ENCODE measurements at places on chromosomes 16 and 17. TPM values are rescaled to one million over a fixed set of nuclear protein-coding genes. Genes with fewer than 3 reads are reported as not detected.

- no peak for DNase-seq
These were observed 17.0 kb downstream of the MPO start for GRCh38 chr17:58263773-58264172.

DNA sequence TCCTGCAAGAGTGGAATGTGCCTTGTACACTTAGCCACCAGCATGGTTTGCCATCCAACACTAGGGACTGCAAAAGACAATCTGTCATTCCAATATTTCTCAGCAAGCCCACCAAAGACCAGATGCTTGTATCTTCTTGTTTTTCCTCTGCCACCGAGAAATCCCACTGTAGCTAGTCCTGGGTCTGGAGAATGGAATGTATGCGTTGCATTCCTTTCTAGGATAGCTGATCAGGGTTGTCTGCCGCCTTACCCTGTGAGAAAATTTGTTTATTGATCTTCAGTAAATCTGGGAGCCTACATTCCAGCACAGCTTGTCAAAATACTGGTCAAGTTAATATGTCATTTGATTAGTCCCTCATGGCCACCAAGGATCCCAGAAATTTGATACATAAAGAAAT is 28.1 kb upstream of the ADAMTS18 start:
- DNase-seq, result no peak

GRCh38 chr17:14926526-14927122 is 338.5 kb downstream of the PMP22 start:
- no peak for DNase-seq

- no peak for DNase-seq
These were observed 9.9 kb downstream of the C16orf86 start for GRCh38 chr16:67676516-67676915.

GRCh38 chr17:78674595-78675315 is 97.6 kb upstream of the DNAH17 start:
- no peak for DNase-seq

DNA sequence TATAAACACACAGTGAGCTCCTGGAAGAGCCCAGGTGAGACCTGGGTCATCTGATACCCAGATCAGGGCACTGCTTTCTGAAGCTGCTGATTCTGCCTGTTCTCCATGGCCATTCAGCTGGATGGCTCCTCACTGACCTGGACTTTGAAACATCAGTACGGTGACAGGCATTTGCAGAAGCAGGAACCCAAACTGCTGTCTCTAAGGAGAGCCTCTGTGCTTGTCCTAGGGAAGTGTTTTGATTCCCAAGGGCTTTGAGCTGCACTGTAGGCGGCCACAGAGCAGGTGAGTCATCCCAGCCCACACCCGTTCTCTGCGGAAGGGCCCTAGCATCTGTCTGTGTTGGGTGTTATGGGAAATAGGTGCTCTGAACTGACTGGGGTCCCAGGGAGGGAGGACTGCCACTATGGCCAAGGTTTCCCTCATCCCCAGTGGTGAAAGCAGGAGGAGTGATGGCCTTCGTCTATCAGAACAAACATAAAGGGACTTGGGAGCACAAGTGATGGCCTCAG is 60.7 kb upstream of the ADCY9 start:
- no peak for DNase-seq

GRCh38 chr17:49016775-49017463 is 19.7 kb downstream of the IGF2BP1 start:
- DNase-seq, result no peak

DNA sequence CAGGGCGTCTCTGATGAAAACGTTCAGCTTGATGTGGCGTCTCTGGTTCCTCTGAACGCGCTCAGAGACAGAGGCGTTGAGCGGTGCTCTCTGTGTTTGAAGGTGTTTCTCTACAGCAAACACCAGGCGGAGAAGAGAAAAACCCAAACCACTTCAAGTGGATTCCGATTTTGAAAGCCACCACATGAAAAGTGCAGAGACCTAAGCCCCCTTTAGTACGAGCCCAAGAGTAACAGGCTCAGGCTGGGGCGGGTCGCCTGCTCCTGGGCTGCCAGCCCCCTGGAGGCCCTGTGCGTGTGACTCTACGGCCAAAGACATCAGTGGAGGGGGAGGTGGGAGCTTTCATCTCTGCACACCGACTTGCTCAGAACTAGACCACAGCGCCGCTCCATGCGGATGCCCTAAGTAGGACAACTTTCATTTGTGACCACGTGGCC is 328.4 kb downstream of the MAF start:
- no peak for DNase-seq

DNA sequence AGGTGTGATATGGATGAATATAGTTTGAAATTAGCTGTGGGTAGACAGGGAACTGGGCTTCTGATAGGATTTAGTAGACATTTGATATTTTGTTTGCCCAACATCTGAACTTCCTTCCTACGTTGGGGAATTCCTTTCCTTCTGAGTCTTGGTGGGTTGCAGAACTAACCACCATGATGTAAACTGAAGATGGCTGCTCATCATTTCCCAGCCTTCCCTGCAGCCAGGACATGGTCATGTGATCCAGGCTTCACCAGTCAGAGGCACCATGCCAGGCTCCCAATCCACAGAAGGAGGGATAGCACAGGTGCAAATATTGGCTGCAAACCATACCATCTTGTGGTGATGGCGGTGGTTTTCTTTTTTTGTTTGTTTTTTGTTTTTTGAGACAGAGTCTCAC is 57.4 kb downstream of the EMP2 start:
- no peak for DNase-seq

- DNase-seq, result no peak
These were observed 111.3 kb upstream of the CRHR1 start for GRCh38 chr17:45672792-45673191.

GRCh38 chr16:67199808-67200198 is 872 bp downstream of the ELMO3 start:
- DNase-seq, result no peak

SLC38A8 gene
- total RNA-seq, result not detected

GRCh38 chr17:60730273-60730672 is 52.6 kb downstream of the BCAS3 start:
- no peak for DNase-seq

- DNase-seq, result no peak
These were observed 280.2 kb upstream of the TOM1L1 start for GRCh38 chr17:54620399-54620978.

GRCh38 chr17:35981908-35982330 is 622 bp upstream of the CCL16 start:
- DNase-seq, result no peak

GRCh38 chr17:79000396-79001189 is 9.0 kb downstream of the CANT1 start:
- DNase-seq, result no peak

DNA sequence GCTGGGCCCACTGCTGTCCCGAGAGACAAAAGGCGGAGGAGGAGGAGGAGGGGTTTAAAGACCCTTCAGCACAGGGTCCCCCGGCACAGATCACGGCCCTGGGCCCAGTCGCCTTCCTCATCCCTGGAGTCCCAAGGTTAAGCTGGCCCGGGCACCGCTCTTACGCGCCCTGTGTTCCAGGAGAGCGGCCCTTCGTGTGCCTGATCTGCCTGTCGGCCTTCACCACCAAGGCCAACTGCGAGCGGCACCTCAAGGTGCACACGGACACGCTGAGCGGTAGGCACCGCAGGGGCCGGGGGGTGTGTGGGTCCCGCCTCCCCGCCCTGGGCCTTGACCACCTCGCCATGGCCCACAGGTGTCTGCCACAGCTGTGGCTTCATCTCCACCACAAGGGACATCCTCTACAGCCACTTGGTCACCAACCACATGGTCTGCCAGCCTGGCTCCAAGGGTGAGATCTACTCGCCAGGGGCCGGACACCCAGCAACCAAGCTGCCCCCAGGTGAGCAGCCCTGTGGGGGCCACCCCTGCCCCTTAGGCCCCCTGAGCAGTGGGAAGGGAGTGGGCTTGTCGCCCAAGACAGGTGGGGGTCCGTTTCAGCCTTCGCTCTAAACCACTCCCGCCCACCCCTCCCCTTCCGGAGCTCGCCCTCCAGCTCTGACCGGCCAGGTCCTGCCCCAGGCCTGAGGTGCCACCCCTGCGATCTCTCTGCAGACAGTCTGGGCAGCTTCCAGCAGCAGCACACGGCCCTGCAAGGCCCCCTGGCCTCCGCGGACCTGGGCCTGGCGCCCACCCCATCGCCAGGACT is 37.6 kb upstream of the ZC3H18 start:
- DNase-seq, result no peak

DNA sequence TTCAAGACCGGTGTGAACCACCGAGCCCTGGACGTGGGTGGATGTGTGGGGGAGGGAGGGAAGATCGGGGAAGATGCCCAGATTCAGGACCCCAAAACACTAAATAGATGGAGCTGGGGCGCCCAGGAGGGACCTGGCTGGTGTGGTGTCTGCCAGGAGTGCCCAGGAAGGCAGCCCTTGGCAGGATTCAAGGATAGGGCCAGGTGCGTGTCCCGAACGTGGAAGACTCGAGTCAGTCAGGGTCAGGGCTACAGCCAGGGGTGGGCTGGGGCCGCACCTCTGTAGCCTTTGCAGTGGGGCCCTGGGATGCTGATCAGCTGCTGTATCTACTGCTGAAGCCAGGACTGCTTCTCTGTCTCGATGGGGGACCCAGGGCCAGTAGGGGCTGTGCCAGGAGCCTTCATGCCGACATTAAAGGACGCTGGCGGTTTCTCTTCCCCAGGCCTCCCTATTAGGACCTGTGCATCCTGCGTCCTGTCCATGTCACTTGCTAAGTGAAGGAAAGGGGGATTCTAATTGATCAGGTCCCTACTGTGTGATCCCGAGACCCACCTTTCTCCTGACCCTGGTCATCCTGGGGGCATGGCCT is 13.1 kb downstream of the KDM8 start:
- no peak for DNase-seq

- no peak for DNase-seq
These were observed 38.9 kb upstream of the CREBBP start for GRCh38 chr16:3919413-3919812.

DNA sequence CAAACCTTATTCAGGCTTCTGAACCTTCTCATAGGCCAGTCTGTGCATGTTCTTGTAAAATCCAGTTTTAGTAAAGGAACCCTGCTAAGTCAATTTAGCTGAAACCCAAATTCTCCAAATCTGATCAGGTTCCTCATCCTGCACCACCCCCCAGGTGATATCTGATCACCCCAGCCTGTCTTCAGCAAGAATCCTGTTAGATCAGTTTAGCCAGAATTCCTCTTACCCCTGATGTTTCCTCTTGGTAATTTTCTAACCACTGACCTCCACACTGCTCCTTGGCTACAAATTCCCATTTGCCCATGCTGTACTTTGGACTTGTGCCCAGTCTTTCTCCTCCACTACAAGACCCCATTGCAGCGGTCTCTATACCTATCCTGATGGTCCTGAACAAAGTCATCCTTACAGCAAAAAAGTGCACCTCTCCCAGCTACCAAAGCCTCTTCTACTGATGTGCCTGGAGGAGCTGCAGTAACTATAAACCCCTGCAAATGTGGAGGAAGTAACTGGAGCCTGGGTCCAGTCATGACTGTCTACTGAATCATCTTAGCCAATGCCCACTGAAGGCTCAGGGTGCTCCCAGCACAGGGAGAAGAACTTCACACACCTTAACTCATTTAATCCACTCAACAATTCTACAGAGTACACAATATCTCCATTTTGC is 23.8 kb downstream of the TEX14 start:
- no peak for DNase-seq

- no peak for DNase-seq
These were observed 8.2 kb downstream of the TBX21 start for GRCh38 chr17:47741109-47741792.

- DNase-seq, result no peak
These were observed 36.0 kb downstream of the NUP93 start for GRCh38 chr16:56765949-56766348.

GRCh38 chr16:74760007-74760767 is 14.4 kb downstream of the FA2H start:
- DNase-seq, result no peak

GRCh38 chr17:61425682-61426481 is 26.2 kb downstream of the TBX2 start:
- no peak for DNase-seq

GRCh38 chr17:75681289-75681688 is 14.2 kb downstream of the SAP30BP start:
- DNase-seq, result no peak

DNA sequence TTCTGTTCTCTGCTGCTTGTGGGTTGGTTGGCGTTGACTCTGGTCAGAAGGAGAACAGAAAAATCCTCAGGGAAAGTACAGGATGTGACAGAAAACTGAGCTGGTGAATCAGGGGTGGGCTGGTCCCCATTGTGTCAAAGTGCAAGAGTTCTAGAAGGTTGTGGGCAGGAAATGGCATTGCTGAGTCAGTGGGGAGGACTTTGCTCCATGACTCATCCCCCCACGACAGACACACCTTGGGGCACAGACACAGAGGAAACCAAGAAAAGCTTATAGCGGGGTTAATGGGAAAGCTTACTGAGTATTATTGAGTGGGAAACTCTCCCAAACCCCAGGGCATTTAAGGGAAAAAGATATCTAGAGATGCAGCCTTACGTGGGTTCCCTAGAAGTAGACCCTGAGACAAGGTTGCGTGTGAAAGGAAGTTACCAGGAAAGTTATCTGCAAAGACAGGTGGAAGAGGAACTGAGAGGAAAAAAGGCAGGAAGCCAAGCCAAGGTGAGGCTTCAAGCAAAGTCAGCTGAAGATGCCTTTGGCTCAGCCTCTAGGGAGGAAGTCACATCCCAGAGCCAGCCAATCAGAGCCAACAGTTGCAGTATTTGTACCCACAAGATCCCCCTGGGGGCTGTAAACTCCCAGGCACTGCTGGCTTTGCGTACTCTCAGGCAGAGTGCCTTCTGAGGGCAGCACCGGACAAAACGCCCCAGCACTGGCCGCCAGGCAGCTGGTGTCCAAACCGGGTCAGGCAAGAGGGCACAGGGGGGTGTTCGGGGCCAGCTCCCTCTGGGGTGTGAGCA is 86.4 kb downstream of the FOXL1 start:
- no peak for DNase-seq

DNA sequence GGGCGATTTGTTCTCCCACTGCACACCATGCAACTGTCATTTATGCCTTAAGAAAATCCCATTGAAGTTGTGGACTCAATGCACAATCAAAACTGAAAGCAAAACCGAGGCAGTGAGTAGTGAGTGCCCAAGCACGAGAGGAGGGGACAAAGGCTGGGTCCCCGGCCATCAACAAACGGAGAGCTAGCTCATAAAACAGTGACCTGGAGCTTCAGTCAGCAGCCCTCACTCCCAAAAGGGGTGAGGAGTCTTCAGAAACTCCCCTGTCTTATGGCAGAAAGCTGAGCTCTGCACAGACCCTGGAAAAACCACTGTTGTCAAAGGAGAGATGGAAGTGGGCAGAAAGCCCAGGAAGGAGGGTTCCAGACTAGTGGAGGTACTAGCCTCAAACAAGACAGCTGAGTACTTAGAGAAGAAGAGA is 96.9 kb downstream of the ADCY9 start:
- no peak for DNase-seq

- DNase-seq, result no peak
These were observed 5.9 kb downstream of the COQ7 start for GRCh38 chr16:19073344-19073743.

GRCh38 chr16:69078073-69078472 is 27.4 kb upstream of the HAS3 start:
- no peak for DNase-seq

- no peak for DNase-seq
These were observed 30.8 kb downstream of the USP43 start for GRCh38 chr17:9676084-9676483.

NXN gene
- total RNA-seq, result 13.8 TPM

Measured in left ventricle myocardium inferior (tissue), 1 donor.